B cell (primary cell): ENCODE measurements at places on chromosomes 4 and X.

GRCh38 chr4:5399124-5399523 is 309.2 kb downstream of the EVC2 start:
- no peaks in the 10 kb centered on the region for H3K27me3 ChIP-seq
- H3K36me3 ChIP-seq = no peaks in the 10 kb centered on the region
- no peak overlapping the region for H3K4me3 ChIP-seq
- H3K4me1 ChIP-seq = no peaks in the 10 kb centered on the region

DNA sequence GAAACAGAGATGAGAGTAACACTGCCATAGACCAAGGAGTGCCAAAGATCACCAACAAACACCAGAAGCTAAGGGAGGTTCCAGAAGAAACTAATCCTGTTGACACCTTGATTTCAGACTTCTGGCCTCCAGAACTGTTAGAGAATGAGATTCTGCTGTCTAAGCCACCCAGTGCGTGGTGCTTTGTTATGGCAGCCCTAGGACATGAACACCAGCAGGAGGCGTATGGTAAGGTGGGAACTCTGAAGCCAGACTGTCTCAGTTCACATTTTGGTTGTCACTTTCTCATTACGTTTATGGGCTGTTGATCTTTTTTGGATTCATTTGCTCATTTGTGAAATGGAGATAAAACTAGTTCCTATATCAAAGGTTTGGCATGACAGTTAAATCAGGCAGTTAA is 142.9 kb downstream of the DCHS2 start:
- H3K27me3 ChIP-seq = no peaks in the 10 kb centered on the region
- no peaks in the 10 kb centered on the region for H3K36me3 ChIP-seq
- H3K4me3 ChIP-seq = no peak overlapping the region

DNA sequence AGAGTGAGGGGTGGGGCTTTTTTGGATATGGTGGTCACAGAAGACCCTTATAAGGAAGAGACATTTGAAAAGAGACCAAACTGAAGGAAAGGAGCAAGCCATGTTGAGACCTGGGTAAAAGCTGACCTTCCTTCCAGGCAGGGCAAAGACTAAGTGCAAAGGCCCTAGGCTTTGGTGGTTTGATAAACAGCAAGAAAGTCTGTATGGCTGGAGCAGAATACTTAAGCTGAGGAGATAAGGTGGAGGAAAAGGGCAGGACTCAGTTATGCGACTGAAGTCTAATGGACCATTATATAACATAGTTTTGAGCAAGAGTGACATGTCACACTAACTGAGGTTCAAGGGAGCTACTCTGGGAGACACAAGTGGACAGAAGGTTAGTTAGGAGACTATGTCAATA is 20.0 kb downstream of the SH3RF1 start:
- no peaks in the 10 kb centered on the region for H3K27me3 ChIP-seq
- H3K36me3 ChIP-seq = no peaks in the 10 kb centered on the region
- no peak overlapping the region for H3K4me3 ChIP-seq
- no peak for DNase-seq
- no peak overlapping the region for H3K27ac ChIP-seq

- no peaks in the 10 kb centered on the region for H3K4me1 ChIP-seq
- H3K27me3 ChIP-seq = no peaks in the 10 kb centered on the region
- H3K27ac ChIP-seq = no peak overlapping the region
- H3K4me3 ChIP-seq = no peak overlapping the region
- H3K36me3 ChIP-seq = no peaks in the 10 kb centered on the region
Observed at GRCh38 chr4:142818031-142818430, 28.1 kb downstream of the INPP4B start.

GRCh38 chr4:142741995-142742394 is 104.1 kb downstream of the INPP4B start:
- H3K4me1 ChIP-seq = no peaks in the 10 kb centered on the region
- no peak overlapping the region for H3K4me3 ChIP-seq
- no peak overlapping the region for H3K27ac ChIP-seq
- DNase-seq = no peak

DNA sequence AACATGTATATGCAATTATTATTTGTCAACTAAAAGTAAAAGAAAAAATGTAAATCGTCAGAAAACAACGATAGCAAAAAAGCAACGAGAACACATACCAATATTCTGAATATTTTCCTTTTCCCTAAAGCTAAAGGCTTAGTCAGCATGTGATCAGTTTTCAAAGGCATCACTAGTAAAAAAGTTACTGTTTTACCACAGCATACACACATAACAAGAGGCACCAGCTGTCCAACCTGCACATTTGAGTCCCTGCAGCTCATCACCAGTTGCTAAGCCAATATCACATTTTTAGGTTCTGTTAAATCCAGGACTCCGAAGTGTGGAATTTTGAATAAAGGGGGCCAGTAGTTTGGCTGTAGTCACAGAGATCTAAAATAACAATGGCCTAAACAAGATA is 203.8 kb downstream of the ADGRA3 start:
- H3K4me1 ChIP-seq = no peaks in the 10 kb centered on the region
- no peak overlapping the region for H3K4me3 ChIP-seq
- DNase-seq = no peak
- H3K36me3 ChIP-seq = no peaks in the 10 kb centered on the region

DNA sequence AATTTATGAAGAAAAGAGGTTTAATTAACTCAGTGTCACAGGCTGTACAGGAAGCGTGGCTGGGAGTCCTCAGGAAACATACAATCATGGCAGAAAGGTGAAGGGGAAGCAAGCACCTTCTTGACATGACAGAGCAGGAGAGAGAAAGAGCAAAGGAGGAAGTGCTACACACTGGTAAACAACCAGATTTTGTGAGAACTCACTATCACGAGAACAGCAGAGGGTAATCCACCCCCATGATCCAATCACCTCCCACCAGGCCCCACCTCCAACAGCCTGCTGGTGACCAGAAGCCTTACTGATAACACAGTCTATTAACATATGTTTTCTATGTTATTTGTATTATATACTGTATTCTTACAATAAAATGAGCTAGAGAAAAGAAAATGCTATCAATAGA is 254.8 kb downstream of the PCDH10 start:
- DNase-seq = no peak
- H3K27me3 ChIP-seq = no peaks in the 10 kb centered on the region
- no peaks in the 10 kb centered on the region for H3K36me3 ChIP-seq
- H3K27ac ChIP-seq = no peak overlapping the region
- H3K4me3 ChIP-seq = no peak overlapping the region

GRCh38 chr4:79233820-79234219 is 92.0 kb downstream of the NAA11 start:
- H3K27me3 ChIP-seq = no peaks in the 10 kb centered on the region
- DNase-seq = no peak
- H3K4me3 ChIP-seq = no peak overlapping the region
- H3K4me1 ChIP-seq = no peaks in the 10 kb centered on the region
- H3K27ac ChIP-seq = no peak overlapping the region

DNA sequence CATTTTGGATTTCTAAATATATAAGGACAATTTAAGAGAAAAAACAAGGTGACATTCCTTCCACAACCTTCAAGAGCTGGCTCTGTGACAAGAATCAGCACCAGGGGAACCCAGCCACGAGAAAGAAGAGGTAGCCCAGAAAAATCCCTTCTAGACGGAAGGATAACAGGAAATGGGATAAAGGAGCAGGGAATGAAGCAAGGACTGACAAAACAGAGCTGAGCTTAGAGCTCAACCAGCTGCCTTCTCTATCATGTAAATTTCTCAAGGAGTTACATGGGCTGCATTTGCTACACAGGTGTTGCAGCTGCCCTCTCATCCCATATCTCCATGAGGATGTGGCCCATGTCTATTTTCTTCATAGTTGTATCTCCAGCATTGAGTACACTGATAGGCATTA is 154.2 kb upstream of the PRDX4 start:
- DNase-seq = no peak
- H3K27ac ChIP-seq = no peak overlapping the region
- no peaks in the 10 kb centered on the region for H3K36me3 ChIP-seq

DNA sequence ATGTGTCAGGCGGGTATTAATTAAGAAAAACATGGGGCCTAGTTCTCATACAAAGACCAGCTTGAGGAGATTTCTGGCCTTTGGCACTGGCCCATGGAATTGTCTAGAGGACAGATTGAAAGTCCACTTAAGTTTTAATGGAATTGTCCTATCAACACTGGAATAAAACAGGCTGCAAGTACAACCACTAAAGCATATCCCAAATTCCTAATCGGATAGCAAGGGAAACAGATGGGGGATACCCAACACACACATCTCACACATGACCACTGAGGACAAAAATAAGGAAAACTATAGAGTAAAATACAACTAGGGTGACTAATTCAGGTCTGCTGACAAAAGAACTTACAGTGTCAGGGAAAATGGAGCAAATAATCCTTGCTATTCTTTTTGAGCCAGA is 167.8 kb downstream of the GASK1B start:
- H3K27ac ChIP-seq = no peak overlapping the region
- DNase-seq = no peak
- H3K4me3 ChIP-seq = no peak overlapping the region
- H3K36me3 ChIP-seq = no peaks in the 10 kb centered on the region

DNA sequence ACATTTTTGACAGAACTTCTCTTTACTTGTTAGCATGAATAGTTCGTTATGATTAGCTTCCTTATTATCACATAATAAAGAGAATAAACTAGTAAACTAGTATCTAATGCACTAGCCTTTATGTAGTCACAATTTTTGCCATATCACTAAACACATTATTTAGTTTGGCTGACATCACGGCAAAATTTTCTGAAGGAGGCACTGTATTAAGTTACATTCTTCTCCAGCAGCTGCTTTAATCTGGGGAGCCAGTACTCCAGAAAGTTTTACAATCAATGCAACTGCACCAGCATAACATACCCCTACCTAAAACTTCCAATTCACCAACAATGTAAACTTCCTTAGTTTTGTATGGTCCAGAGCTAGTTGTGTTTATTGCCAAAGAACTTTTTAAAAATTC is 87.8 kb downstream of the FIP1L1 start:
- no peak overlapping the region for H3K4me3 ChIP-seq
- H3K36me3 ChIP-seq = peaks cover 22% of the 10 kb centered on the region
- H3K27ac ChIP-seq = no peak overlapping the region
- H3K4me1 ChIP-seq = no peaks in the 10 kb centered on the region
- DNase-seq = no peak

DNA sequence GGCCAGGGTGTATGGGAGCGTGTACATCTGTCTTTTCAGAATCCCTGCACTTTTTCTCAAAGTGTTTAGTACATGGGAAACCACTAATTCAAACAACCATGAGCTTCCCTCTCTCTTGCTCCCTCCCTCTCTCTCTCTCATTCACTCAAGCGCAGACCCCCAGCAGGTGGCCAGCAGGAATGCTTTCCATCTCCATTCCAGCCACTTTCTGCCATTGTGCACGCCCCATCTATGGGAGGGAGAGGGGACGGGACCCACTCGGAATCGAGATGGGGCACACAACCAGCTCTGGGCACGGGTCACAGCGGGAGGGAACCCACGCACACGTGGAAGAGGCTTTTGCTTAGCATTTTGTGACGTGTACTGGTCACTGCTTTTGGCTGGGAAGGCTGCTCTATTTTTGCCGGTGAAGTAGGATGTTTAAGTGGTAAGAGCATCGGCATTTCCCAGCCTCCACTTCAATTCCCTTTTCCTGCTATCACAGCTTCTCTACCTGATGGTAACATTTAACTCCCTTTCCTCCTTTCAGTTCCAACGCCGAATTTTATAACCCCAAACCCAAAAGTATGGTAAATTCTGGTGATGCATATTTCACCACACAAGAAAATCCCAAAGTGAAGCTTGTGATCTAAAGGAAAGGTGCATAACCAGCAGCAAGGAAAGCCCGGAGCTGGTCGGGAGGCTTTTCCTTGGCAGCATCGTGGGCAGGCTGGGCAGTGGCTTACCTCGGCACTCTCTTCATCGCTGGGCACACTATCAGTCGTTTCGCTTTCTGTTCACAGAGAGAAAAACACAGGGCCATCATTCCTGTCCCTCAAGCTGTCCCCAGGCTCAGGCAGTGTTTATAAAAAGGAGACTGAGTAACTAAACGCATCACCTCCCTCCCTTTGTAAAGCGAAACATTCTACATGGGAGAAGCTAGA is 84.1 kb downstream of the IRF2 start:
- peaks cover 36% of the 10 kb centered on the region for H3K4me1 ChIP-seq
- H3K4me3 ChIP-seq = no peak overlapping the region

DNA sequence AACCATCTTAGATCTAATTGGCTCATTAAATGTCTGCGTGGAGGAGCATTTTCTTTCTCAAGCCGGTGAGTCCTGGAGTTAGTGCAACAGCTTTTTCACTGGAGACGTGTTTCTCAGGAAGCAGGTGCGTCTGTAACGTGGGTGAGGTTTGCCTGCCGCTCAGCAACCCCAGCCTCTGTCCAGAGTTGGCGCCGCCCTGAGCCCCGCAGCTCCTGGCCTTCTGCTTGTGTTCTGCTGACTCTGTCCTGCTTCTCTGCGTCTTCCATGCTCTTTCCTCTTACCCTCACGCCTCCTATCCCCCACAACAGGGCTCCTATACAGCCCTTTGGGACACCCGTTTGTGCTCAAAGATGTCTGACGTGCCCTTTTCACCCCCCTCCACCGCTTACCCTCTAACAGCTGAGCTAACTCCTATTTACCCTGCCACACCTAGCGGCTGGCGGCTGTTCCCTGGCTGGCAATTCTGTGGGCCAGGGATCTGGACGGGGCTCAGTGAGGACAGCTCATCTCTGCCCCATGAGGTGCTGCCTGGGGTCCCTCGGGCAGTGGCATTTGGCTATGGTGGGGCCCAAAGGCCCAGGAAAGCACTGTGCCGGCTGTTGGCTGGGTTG is 18.8 kb downstream of the DOK7 start:
- no peaks in the 10 kb centered on the region for H3K36me3 ChIP-seq
- no peak for DNase-seq
- H3K4me3 ChIP-seq = no peak overlapping the region

DNA sequence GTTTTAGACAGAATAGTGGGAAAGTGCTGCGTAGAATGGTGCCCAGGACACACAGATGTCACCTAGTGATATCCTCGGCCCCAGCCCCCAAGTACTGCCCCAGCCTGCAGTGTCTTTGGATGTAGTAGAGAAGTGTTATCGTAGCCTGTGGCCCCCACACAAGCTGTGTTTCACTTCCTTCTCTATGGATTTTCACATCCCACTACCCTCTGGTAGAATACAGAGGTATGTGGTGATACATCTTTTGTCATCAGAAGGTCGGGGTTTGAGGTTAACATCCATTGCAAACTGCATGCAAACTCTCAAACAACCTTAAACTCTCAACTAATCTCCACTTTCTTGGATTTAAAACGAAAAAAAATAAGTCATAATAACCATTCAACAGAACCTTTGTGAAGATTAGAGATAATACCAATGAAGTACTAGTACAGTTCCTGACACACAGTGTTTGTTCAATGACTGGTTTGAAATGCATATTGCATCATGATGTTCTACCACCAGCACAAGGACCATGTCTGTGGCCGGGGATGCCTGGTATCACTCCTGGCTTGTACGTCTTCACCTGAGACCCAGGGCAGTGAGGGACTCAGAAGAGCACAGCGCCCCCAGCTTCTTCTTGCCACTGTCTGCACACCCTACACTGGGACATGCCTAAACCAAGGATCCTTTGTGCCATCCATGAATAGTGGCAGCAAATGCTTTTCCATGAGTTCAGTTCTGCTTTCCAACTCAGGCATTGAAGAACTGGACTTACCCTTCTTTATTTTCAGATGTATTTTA is 267.3 kb downstream of the DCTD start:
- no peaks in the 10 kb centered on the region for H3K27me3 ChIP-seq
- H3K27ac ChIP-seq = no peak overlapping the region
- no peak overlapping the region for H3K4me3 ChIP-seq
